ENCODE measurements at places on chromosomes 11 and 22.

DNA sequence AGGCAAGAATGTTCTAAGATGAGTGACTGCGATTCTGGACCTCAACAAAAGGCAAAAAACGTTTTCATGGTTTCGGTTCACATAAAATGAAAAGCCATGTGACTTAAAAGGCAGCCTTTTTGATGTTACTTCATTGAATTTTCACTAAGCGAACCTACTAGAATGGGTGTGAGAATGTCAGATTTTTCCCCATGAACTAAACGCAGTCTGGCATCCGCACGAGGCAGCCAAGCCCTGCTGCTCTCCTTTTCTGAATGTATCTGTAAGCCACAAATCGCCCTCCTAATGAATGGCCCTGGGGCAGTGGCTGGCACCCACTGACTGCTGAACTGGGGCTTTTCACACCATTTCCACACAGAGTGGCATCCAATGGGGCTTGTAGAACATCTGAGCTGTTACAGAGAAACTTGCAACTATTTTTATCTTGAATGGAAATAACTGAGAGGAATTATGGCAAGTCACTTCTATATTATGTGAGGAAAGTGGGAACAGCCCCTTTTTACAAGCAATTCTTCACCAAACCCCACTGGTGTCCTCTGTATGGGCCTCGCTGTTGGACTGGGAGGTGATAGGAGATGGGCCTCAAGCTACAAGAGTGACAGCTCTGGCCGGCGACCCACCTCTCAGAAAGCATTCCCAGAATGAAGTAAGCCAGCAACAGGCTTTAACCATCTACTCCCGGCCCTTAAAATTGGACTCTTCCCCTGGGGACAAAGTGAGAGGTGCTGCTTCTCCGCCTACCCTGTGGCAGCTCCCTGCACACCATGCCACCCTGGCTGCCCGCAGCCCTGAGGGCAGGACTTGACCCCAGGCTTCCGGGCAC is 29.4 kb downstream of the PPP2R1B start:
- no peak for DNase-seq

GRCh38 chr11:80838153-80838552 is 1397.3 kb upstream of the TENM4 start:
- DNase-seq = no peak

- no peak for DNase-seq
Measured at GRCh38 chr22:47160141-47160541, 397.7 kb downstream of the TBC1D22A start.

- no peak for DNase-seq
Measured at GRCh38 chr11:72452495-72452894, 18.2 kb upstream of the CLPB start.

DNA sequence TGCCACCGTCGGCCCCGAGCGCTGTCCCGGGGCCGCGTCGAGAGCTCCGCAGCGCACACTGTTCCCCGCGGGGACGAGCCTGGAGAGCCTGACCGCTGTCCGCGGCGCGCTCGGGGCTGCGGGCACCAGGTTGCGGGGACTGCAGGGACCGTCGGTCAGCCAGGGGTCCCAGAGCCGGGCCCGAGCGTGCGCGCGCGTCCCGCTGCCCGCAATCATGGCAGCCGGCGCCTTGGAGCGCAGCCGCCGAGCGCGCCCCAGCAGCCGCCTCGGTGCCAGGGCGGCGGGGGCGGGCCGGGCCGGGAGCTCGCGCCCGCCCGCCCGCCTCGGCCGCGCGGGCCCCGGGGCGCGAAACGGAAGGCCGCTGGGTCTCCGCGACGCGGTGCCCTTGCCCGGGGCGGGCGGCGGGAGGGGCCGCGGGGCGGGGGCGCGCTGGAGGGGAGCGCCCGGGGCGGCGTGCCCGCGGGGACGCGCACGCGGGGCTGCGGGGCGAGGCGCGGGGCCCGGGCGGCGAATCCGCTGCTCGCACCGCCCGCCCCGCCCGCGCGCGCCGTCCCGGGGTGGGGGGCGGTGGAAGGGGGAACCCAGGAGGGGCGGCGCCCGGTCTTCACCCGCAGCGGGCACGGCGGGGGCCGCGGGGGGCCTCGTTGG is 79.4 kb upstream of the PPARA start:
- DNase-seq = peak; percentile 70

DNA sequence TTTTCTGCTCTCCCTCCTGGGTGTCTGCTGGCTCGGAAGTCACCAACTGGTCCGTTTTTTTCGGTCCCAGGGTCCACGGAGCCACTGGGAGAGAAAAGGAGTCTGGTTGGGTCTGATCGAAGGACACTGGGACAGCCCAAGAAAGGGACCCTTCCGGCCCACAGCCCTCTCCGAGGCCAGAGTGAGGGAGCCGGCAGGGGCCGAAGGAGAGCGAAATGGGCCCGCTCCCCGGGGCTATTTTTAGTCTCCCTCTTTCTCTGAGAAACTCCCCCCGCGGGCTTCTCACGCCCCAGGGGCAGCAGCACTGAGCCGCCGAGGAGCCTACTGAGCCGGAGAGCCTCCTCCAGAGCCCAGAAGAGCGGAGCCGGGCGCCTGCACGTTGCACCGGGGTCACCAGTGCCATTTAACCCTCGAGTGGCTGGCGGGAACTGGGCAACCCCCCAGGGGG is 1.9 kb downstream of the ESAM start:
- DNase-seq = no peak

- peak; percentile 42 for DNase-seq
Measured at GRCh38 chr11:85628771-85629341, 463 bp downstream of the TMEM126B start.

DNA sequence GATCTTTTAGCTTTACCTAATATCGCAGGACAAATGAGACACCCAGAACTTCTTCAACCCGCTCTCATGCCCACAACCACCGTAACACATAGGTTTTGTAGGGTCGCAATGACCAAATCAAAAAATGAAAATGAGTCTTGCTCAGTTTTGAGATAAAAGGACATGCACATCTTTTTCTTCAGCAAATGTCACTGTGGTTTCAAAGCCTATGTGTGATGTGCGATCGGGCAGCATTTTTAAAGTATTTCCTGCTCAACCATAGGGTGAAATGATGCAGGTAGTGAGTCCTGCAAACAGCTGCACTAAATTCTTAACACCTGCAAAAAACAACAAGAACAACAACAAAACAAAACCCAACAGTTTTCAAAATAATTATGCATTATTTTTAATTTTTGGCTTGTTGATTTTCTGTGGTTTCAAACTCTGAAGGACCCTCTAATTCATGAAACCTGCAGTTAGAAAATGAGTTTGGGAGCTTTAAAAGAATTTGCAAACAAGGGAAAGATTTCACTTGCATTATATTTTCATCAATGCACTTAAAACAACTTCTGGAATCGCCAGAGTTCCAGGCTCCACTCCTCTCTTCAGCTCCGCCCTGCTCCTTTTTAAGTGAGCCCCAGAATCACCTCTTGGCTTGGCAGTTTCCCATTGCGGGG is 79.4 kb downstream of the PRR5L start:
- DNase-seq = no peak

- DNase-seq = no peak
Measured at GRCh38 chr11:107157809-107158187, 139.5 kb upstream of the GUCY1A2 start.

DNA sequence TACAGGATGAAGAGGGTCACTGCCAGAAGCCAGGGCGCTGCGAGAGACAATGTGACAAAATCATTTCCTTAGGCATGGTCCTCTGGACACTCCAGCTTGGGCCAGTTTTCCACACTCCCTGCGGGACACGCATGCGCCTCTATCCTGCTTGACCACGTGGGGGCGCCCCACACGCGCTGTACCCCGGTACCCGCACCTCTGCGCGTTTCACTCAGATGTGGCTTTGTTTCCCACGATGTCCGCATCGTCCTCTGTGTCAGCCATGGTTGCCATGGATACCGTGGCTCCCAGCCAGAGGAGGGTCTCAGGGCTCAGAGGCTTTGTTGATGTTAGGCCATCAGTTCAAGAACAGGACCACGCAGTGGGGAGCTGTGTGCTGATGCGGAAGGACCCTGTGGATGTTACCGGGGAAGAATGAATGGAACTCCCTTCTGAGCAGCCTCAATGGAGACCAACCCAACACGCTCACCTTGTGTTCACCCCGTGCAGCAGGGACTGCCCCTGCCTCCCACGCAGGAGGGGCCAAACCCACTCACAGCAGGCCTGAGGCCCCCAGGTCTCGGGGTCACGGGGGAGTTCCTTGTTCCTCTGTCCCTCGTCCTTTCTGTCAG is 101.1 kb upstream of the SLC22A12 start:
- DNase-seq = peak; percentile 72

- no peak for DNase-seq
Measured at GRCh38 chr22:44162960-44163359, 17.8 kb upstream of the PARVG start.

DNA sequence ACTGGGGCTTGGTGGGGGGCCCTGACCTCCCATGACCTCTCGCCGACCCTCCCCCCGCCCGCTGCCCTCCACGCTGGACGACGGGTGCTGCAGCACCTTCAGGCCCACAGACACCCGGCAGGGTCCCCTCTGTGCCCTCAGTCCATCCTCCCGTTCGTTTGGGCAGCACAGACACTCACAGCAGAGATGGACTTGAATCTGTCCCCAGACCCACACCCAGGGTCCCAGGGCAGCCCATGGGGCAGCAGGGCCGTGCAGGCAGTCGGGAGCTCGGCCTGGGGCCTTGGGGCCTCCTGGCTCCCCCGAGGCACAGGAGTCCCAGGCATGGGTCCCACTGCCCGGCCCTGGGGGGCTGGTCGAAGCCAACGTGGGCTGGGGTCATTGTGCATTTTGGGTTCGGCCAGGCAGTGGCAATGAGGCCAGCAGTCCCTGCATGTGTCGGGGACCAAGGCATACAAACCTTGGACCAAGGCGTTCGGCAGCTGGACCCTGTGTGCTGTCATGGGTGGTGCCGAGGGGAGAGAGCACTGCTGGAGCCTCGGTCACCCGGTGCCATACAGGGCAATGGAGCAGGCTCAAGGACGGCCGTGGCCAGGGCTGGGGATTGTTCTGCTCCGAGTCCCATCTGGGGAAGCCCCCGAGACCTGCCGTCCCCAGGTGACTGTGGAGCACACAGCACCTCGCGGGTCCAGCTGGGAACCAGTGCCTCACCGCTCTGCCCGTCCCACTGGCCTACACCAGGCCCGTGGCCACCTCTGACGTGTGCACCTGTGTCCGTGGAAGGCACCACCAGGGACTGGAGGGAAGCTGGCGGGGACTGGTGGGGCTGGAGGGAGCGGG is 19.3 kb upstream of the BRSK2 start:
- DNase-seq = no peak

DNA sequence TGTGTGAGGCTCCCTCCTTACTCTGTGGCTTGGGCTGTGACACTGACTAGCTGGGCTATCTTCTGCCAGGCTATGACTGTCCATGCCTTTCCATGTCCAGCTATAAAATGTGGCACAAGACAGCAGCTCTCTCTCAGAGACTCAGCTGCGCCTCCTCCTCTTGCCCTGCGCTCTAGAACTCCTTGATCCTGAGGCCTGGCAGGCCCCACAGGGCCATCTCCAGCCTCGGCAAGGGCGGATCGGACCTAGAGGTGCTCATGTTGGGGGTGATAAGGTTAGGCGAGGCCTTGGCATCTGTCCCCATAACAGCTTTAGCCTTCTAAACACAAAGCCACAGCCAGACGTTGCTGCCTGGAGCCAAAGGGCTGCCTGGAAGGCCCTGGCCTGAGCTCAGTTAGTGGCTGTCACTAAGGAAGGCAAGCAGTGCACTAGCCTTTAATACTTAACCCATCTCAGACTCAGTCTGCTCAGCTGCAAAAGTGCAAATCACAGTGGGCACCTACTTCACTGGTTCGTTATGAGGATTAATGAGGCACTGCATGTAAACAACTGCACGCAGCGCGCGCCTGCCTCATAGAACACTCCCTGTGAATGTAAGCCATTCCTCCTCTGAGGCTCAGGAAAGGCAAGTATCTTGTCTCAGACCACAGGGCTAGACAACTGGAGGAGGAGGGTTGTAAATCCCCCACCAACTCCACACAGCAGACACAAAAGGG is 1.2 kb downstream of the GUCD1 start:
- no peak for DNase-seq

DNA sequence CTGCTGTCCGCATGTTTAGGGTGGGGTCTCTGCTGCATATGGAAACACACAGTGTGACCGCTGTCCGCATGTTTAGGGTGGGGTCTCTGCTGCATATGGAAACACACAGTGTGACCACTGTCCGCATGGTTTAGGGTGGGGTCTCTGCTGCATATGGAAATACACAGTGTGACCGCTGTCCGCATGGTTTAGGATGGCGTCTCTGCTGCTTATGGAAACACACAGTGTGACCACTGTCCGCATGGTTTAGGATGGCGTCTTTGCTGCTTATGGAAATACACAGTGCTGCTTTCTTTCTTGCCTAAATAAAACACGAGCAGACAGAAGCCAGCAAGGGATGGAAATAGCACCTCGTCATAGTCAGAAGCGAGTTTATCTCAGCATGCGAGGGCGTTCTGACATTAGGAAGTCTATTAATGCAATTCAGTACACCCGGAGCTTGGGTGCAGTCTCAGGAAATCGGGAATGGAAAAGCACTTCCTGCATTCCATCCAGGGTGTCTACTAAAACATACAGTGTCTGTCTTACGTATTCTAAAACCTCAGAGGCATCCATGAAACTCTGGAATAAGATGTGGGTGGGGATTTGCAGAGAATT is 32.6 kb upstream of the TOLLIP start:
- no peak for DNase-seq

GRCh38 chr11:33988586-33989370 is 62.8 kb upstream of the CAPRIN1 start:
- no peak for DNase-seq

GRCh38 chr11:122156940-122157382 is 40.9 kb upstream of the BLID start:
- no peak for DNase-seq

DNA sequence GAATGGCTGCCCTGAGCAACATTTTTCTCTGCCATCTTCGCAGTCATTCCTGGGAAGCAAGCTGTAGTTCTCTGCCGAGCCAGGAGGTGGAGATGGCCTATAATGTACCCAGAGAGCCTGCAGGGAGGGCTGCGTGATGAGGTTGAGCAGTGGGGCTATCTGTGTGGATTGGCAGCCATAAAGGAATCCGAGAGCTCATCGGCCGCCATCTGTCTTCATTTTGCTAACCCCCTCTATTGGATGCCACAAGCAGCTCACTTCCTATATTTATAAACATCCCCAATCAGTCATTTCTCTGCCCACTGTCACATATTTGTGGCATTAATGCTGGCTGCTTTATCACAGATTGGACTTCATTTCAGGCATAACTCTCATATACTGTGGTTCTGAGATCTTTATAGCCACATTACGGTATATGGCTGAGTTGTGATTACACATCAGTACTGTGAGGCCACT is 209.5 kb downstream of the NTM start:
- DNase-seq = peak; percentile 4

DNA sequence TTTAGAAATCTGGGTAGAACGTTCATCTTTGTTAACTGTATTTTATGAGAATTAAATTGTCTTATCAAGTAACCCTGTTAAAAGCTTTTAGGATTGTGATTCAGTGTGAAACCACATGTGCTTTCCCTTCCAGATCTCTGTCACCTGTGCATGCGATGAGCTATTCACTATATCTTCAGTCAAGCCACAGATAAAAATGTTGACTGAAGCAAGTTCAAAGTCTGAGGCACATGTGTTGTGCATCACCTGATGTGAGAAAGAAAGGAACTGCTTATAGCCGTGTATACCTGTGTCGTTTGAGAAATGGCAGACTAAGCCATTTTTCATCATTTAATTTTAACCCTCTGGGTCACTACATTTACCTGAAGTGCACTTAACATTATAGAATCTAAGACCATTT is 1088.9 kb upstream of the TENM4 start:
- no peak for DNase-seq

- no peak for DNase-seq
Measured at GRCh38 chr11:66470015-66470414, 3.3 kb downstream of the PELI3 start.

- DNase-seq = no peak
Measured at GRCh38 chr11:13966486-13966885, 4.0 kb downstream of the SPON1 start.

GRCh38 chr22:35620624-35621251 is 3.6 kb upstream of the MB start:
- DNase-seq = no peak
